ENCODE measurements at places on chromosomes 4 and X.

GRCh38 chrX:68847172-68847571, 18.4 kb downstream of the EFNB1 start:
- DNase-seq: no peak

GRCh38 chr4:150580306-150580705, 1.6 kb upstream of the MAB21L2 start:
- no peak for DNase-seq

DNA sequence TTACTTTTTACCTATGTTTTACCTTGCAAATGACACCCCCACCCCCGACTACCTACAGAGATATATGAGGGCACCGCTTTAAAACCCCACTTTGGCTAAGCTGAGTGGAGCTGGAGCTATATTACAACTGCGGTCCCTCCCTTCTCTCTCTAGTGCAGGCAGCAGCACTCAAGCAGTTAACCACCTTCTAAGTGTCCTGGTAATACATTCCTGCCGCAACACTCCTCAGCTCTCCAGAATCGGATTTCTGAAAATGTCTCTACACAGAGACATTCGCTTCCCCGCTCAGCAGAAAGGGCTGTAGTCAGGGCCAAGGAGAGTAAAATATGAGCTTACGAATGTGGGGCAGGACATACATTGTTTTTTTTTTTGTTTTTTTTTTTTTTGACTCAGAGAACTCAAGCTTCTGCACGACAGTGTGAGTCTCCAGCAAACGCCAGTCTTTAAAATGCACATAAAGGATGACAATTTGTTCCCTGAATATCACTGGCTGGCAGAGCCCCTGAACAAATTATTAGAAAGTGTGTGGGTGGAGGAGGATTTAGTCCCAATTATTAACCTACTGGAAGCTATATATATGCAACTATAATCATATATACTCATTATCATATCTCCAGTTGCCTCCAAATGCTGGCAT, 287.0 kb upstream of the TET2 start:
- no peak for DNase-seq

DNA sequence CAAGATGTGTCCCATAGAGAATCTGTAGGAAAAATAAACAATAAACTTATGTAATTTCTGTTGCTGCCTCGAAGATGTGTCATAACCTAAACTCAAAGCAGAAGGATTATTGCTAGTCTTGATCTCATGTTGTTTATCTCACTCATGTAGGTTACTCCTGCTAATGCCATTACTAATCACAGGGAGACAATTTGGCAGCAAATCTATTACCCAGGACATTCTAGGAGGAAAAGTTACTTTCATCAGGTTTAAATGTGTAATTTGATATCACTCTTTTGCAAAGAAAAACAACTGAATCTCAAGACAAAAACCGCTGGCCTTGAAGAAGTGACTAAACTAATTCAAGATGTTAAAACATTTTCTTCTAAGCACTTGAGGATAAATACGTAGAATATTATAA, 34.0 kb downstream of the LDOC1 start:
- DNase-seq: no peak

DNA sequence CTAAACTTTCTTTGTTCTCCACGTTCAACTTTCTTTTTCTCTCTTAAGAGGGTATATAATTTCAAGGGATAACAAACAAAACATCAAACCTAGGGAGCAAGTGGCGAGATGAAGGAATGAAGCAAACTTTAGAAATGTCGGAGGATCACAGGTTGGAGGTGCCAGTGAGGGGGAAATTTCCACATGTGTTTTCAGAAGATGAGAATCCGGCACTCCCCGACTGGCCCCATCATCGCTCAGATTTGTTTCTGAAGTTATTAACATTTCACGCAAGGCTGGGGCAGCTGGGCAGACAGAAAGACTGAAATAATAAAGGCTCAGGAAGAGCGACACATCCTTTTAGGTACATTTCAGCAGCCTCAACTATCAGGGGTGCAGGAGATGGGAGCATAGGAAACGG, 134.9 kb downstream of the SMIM20 start:
- no peak for DNase-seq

- DNase-seq: no peak
Measured at GRCh38 chr4:81921751-81922159, 450.0 kb upstream of the RASGEF1B start.

DNA sequence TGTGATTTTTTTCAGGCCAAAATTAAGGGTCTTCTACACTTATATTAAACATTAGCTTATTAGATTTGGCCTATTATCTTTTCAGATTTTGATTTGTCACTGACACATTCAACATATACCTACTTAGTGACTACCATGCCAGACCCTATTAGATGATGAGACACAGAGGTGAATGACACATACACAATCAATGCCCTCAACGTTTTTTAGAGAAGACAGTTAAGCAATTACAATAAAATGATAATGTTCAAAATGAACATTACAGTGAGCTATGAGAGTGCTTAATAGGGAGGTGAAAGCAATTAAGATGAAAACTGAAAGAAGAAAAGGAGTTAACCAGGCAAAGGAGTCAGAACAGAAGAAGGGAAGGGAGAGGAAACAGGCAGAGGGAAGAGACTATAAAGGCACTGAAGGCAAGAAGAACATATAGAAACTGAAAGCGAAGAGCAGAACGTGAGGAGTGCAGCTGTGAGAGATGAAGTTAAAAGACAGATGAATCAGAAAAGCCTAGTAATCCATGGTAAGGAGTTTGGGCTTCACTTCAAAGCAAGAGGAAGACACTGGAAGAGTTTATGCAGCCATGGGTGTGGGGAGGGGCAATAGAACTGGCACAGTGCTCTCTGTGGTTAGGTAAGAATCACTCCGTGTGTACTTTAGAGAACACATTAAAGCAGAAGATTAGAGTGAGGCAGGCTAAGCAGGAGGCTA, 119.0 kb downstream of the REELD1 start:
- DNase-seq: no peak

DNA sequence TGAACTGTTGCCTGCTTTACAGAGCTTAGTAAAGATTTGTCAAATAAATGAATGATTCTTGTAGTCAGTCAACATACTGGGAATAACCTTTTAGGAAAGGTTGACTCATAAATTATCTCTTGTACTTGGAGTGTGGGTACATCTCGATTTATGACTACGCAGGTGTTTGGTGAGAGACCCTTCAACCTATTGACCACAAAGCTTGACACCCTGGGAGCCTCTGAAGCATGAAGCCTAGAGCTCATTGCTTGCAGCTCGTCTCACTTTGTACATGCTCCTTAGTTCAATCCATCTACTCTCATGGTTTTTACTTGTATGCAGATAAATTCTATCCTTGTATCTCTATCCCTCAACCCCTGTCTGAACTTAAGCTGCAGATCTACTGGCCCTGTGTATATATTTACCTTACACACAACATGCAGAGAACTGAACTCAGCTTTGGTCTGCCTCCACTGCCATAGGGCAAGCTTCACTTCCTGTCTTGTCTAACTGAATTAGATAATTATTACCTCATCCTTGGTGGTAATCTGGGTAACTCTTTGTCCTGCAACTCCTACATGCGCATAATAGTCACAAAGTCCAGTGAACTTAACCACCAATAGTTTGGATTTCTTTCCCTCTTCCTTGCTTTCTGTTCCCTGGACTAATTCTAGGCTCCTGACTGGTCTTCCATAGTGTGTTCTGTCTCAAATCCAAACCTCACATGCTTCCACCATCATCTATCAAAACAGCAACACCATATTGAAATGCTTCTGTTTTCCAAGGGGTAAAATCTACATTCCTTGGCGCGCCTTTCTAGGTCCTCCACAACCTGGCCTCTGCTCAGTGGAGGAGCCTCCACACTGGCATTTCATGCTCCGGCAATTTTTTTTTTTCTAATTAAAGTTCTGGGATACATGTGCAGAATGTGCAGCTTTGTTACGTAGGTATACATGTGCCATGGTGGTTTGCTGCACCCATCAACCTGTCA, 32.2 kb upstream of the FAT1 start:
- no peak for DNase-seq

- peak; percentile 30 for DNase-seq
Measured at GRCh38 chrX:13110433-13111324, 66.3 kb upstream of the FAM9C start.

DNA sequence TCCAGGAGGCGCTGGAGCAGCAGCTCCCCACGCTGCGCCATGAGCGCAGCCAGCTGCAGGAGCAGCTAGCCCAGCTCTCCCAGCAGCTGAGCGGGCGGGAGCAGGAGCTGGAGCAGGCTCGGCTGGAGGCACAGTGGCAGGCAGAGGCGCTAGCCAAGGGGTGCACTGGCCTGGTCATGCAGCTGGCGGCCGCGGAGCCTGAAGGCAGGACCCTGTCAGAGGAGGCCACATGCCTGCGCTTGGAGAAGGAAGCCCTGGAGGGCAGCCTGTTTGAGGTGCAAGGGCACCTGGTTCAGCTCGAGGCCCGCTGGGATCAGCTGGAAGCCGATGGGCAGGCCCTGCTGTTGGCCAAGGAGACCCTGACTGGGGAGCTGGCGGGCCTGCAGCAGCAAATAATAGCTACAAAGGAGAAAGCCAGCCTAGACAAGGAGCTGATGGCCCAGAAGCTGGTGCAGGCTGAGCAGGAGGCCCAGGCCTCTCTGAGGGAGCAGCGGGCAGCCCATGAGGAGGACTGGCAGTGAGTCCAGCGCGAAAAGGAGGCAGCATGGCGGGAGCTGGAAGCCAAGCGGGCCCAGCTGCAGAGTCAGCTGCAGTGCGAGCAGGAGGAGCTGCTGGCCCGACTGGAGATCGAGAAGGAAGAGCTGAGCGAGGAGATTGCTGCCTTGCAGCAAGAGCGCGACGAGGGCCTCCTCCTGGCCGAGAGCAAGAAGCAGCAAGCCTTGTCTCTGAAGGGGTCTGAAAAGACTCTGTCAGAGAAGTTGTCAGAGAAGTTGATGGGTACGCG, 13.6 kb downstream of the SMIM10L2A start:
- DNase-seq: no peak

GRCh38 chrX:103343105-103343504, 13.1 kb downstream of the TCEAL7 start:
- peak; percentile 57 for DNase-seq

GRCh38 chr4:82851885-82852750, 38.8 kb downstream of the SEC31A start:
- DNase-seq: peak; percentile 62

- DNase-seq: no peak
Measured at GRCh38 chr4:6393066-6393465, 79.3 kb downstream of the PPP2R2C start.

GRCh38 chrX:19629541-19629940, 114.2 kb upstream of the MAP3K15 start:
- no peak for DNase-seq

- DNase-seq: peak; percentile 42
Measured at GRCh38 chrX:45851434-45851991, 650.8 kb upstream of the DIPK2B start.

DNA sequence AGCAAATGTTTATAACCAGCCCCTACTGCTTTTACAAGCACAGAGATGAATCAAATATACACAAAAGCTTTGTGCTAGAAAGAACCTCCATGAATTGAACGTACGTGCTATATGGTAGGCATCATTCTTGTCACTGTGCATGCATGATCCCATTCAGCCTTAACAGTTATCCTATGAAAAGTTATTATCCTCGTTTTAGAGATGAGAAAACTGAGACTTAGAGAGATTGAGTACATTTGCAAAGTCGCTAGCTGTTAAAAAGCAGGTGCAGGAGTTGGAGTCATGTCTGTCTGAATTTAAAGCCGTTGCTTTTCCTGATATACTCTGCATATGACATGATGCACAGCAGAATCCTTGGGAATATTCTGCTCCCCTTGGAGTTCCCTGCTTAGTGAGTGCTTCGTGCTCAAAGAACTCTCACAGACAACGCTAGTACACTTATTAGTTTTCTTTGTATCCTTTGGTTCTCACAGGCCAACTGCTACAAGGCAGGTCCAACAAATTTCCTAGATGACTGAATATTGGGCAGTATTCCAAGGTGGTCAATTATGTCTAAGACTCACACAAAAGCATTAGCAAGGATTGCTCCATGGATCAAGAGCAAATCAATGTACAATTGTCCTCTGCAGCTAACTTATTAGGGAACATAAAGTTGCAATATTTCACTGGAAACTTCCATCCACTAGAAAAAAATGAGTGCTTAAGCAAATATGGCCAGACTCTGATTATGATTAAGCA, 42.8 kb upstream of the TRIM2 start:
- DNase-seq: no peak

DNA sequence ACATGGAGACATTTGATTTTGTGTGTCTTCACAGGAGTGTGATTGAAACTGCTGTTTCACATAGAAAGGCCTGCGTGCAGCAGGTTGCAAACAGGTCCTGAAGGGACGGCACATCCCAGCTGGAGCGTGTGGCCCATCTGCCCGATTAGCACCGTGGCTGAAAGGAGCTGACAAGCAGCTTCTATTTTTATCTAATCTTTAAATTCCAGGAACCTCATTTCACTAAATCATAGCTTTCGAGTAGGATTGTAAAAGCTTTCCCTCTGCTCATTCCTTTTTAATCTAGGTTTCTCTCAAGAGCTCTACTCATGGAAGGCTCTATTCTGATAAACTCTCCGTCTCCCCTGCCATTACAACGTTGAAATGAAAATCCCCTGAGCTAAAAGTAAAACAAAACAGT, 106.8 kb downstream of the FSTL5 start:
- no peak for DNase-seq

- DNase-seq: no peak
Measured at GRCh38 chrX:114841051-114841450, 176.4 kb downstream of the IL13RA2 start.

GRCh38 chr4:149823769-149824221, 8.2 kb upstream of the IQCM start:
- no peak for DNase-seq

- no peak for DNase-seq
Measured at GRCh38 chr4:83328521-83329187, 6.0 kb downstream of the HPSE start.

- DNase-seq: no peak
Measured at GRCh38 chr4:123396307-123397143, at the start of gene SPRY1. Gene SPRY1, plus strand, starts transcription at chr4:123396795. Its CDS starts 4,797 bp downstream, at chr4:123401592.

DNA sequence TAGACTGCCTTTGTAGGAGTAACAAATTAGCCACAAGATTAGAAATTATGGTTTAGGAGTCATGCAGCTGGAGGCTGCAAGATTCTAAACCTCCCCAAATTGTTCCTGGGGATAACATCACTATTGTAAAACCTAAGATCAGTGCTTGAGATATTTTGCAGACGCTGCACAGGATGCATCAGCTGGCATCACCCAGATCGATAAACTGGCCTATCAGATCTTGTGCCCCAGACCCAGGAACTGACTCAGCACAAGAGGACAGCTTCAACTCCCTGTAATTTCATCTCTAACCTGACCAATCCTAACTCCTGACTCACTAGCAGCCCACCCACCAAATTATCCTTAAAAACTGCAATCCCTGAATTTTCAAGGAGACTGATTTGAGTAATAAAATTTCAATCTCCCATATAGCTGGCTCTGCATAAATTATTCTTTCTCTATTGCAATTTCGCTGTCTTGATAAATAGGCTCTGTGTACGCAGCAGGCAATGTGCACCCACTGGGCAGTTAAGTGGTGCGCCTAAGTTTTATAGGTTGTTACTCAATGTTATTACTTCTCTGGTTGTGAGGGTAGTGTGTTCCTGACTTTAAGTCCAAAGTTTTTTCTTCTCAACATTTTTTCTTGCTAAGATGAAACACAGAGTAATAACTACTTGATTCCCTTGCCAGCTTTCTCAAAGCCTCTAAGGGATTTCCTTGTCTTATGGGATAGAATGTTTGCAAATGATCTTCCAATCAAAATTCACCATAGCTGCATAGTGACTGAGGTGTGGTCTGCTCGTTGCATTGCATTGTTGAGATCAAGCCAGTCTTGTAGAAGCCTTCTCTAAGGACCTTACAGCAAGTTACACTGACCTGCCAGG, 312.3 kb upstream of the DKK2 start:
- no peak for DNase-seq

- DNase-seq: no peak
Measured at GRCh38 chrX:132750331-132751062, 207.9 kb downstream of the HS6ST2 start.

- no peak for DNase-seq
Measured at GRCh38 chrX:14939644-14940043, 66.4 kb downstream of the MOSPD2 start.
